ENCODE measurements at places on chromosomes 3 and 15.
A peak's percentile ranks its signal among the peaks of the same experiment; 100 is the strongest.

DNA sequence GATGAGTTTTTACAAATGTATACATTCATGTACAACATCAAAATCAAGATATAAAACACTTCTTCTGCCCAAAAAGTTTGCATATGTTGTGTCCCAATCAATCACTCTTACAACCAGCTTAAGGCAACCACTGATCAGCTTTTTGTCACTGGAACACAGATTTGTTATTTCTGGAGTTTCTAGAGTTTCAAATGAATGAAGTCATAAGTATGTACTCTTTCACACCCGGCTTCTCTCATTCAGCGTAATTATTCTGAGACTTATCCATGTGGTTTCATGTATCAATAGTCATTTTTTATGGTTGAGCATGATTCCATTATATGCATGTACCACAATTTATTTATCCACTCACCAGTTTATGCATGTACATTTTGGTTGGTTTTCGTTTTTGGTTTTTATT is 53.0 kb upstream of the CORO2B start:
- no peak for DNase-seq

- DNase-seq, result peak; percentile 16
Observed at GRCh38 chr3:120661106-120661905, 20.7 kb downstream of the HGD start.

DNA sequence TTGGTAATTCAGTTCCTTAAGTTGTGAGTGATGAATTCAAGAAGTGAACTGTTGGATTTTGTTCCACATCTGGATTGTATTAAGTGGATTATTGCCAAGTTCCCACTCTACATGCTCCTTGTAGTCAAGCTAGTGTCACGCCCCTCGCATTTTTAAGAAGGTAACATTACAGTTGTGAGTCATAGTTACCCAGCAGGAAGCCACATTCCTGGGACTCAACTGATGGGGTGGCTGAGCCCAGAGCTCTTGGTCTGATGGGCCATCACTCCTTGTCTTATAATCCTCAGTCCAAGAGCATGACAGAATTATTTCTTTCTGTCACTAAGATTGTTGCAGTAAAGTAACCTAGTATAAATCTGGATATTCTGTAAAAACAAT is 102.7 kb downstream of the PTPRG start:
- peak; percentile 4 for DNase-seq

GRCh38 chr3:55490276-55490913 is 3.3 kb upstream of the WNT5A start:
- peak; percentile 53 for DNase-seq

DNA sequence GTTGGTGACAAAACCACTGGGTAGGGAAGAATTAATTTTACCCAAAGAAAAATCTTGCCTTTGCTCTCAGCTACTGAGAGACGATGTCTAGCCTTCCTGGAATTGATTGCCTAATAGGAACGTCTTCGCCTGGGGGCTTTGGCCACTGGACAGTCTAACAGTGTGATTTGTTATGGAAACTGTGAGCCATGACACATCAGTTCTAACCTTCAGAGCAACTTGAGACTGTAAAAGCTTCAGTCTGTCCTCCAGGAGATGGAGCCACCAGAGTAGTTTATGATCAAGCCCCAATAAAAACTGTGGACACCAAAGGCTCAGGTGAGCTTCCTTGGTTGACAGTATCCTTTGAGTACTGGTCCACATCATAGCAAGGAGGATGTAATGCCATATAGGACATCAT is 235.8 kb upstream of the TMCO5A start:
- peak; percentile 11 for DNase-seq

GRCh38 chr15:27399241-27399640 is 428.3 kb downstream of the GABRG3 start:
- no peak for DNase-seq

GRCh38 chr3:99789011-99789721 is 28.5 kb upstream of the CMSS1 start:
- DNase-seq, result peak; percentile 84

- DNase-seq, result no peak
Observed at GRCh38 chr3:131900891-131901290, 133.9 kb downstream of the CPNE4 start.

GRCh38 chr3:56260262-56260661 is 208.0 kb downstream of the ERC2 start:
- DNase-seq, result no peak

- DNase-seq, result no peak
Observed at GRCh38 chr3:32495609-32496008, 7.0 kb downstream of the CMTM6 start.

- no peak for DNase-seq
Observed at GRCh38 chr3:116517308-116517707, 72.0 kb upstream of the LSAMP start.

DNA sequence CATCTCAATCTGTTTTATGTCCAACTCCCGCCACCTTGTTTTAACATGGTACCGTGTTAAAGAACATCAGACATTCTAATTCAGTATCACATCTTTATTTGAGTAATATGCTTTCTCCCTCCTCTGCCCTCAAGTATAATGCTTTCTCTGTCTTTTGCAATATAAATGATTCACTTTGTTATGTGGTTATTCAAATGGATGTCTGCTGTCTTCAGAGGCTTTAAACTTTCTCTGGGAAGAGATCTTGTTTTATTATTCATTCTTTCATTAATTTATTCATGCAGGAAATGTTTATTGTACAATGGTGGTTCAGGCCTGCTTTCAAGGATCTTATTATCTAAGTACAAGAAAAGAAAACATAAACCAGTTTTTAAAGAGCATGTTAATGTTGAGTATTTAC is 57.1 kb downstream of the RAP2B start:
- no peak for DNase-seq

DNA sequence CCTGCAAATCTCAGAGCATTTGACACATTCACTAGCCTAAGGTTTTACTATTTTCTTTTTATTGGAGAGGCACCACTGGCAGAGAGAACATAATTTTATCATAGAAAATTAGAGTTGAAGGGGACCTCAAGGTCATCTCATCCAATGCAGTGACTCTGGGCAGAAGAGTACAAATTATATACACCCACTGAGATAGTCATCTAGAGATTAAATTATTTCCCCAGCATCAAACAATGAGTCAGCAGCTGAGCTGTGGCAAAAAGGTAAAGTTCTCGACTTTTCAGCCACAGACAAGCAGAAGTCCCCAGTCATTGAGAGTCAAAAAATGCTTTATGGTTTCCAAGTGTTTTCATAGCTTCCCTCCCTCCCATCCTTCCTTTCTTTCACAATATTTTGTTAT is 39.3 kb upstream of the SEMA6D start:
- DNase-seq, result peak; percentile 52

GRCh38 chr15:99481951-99482230 is 83.9 kb upstream of the MEF2A start:
- DNase-seq, result no peak

- DNase-seq, result no peak
Observed at GRCh38 chr3:171890398-171890797, 47.2 kb downstream of the TMEM212 start.

- no peak for DNase-seq
Observed at GRCh38 chr3:10319804-10320203, 1.1 kb downstream of the SEC13 start.

- DNase-seq, result no peak
Observed at GRCh38 chr3:183435661-183436060, 7.2 kb upstream of the MCF2L2 start.

DNA sequence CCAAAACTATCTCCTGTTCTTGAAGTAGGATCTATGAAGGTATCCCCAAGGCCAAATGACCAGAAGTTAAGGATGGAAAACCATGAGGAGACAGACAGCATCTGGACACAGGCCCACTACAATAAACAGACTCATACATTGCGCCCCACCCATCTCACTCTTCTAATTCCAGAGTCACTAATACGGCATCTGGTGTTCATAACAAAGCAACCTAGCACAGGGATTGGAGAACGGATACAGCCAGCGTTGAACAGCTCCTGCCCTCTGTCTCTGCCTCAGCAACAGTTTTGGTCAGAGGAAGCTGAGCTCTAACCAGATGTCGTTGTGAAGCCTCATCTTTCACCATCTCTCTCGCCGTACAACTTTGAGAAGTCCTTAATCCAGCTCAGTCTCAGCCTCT is 44.5 kb upstream of the CCDC80 start:
- DNase-seq, result peak; percentile 19

GRCh38 chr3:111904376-111905241 is 45.5 kb downstream of the PHLDB2 start:
- peak; percentile 83 for DNase-seq

GRCh38 chr3:14687360-14687759 is 12.4 kb downstream of the C3orf20 start:
- no peak for DNase-seq

GRCh38 chr3:115520651-115521245 is 102.6 kb upstream of the GAP43 start:
- DNase-seq, result no peak

DNA sequence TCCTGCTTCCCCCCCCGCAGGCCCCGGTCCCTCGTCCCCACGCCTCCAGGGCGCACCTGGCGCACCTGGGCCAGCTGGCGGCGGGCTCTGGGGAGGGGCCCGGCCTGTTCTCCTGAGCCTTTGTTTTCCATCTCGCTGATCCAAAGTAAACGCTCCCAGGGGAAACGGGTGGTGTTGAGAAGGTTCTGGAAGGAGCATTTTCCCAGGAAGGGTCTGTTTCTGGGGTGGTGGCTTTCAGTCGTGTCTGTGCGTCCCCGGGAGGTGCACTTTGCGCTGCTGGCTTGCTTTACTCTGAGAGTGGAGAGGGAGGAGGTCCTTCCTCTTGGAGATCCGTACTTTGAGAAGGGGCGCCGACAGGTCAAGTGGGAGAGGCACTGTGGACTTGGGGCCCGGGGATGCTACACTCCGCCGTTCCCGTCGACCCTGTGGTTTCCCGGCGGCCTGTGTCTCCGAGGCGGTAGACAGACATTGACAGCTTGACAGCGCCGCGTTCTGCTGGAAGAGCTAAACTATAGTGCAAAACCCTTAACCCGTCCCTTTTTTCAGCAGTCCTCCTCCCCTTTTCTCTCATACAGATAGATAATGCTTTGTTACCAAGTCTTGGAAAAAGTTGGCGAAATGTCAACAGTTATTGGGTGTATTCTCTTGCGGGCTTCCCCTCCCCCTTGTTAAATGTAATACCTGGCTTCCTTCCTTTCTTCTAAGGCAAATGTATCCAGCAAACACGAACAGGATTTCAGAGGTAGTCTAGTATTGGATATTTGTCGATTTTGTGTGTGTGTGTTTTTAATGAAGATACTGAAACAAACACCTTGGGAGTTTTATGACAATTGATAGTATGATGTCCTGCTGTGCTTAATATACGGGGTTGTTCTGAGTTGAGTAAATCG is 6.5 kb downstream of the TPM1 start:
- peak; percentile 78 for DNase-seq

DNA sequence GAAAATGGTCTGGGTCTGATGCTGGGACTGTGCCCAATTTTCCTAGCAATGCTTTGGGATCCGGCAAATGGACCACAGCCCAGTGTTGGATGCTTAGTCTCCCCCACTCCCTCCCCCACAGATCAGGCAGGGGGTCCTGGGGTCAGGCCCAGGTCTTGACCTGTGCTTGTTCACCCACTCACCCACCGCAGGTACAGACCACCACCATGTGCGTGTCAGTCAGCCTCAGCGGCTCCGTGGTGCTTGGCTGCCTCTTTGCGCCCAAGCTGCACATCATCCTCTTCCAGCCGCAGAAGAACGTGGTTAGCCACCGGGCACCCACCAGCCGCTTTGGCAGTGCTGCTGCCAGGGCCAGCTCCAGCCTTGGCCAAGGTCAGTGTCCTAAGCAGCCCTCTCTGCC is 10.6 kb downstream of the GRM2 start:
- no peak for DNase-seq

DNA sequence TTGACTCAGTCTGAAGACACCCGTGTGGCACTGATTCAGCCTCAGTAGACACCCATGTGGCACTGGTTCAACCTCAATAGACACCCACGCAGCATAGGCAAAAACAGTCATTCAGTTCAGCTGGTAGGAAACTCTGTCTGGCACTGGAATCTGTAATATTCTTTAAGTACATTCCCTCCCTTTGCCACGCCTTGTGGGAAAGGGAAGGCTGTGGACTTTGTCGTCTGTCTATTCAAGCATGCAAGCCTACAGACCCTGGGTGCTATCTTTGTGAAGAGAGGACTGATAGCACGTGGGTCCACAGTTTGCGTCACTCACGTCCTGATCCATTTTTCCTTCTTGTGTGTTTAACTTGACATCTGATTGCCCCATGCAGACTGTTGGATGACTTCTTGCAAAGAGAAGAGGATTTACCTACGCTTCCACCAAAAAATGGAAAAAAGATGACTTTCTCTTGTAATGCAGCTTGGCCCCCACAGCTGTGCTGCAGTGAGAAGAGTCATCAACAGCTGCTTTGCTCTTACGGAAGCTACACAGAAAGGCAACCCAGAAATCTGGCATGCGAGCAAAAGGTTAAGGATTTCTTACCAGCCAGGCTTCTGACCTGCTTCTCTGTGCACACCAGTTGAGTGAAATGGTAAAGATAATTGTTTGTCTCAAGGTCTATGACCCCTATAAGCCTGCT is 278.1 kb downstream of the ULK4 start:
- peak; percentile 43 for DNase-seq

- no peak for DNase-seq
Observed at GRCh38 chr15:99454107-99454809, 111.5 kb upstream of the MEF2A start.

- peak; percentile 41 for DNase-seq
Observed at GRCh38 chr3:119831022-119831421, 49.1 kb downstream of the NR1I2 start.

DNA sequence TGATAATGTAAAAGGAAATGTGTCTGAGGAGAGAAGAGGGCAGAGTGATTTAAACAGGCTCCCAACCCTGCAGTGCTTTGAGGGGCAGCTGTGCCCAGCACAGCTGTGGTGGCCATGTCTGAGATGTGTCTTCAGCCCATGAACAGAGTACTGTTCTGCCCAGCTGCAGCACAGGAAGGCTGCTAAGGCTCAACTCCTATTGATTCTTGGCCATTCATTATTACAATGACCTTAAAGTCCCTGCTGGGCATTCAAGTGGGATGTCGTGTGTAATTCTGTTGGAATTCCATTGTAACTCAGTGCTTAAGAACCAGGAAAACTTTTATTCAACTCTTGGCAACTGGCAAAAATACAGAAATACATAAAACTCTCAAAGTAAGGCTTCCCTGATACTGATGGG is 229.3 kb downstream of the MCTP2 start:
- no peak for DNase-seq
